Activated CD8-positive, alpha-beta memory T cell treated with anti-CD3 and anti-CD28 coated beads for 4 hours (primary cell): ENCODE measurements at places on chromosomes 4 and X.

- DNase-seq: no peak
Measured at GRCh38 chrX:154376774-154377173, 2.3 kb upstream of the EMD start.

GRCh38 chr4:183751106-183751505, 92.0 kb downstream of the TRAPPC11 start:
- DNase-seq: no peak

GRCh38 chrX:103697687-103698086, 11.2 kb upstream of the MORF4L2 start:
- no peak for DNase-seq

DNA sequence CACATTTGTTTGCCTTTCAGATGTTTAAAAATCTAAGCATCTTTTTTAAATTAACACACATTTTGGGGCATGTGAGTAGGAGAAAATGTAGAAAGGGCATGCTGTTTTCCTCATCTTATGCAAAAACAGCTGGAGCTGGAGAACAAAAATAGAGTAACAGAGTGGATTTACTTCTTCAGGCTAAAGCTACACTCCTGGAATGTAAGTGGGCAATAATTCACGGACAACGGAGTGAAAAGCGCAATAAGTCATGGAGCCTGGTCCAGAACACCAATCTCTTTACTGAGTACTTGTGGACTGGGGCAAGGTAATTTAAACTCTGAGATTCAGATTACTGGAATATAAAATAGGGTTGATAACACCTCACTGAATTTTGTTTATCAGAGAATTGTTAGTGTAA, 1018.8 kb upstream of the HS3ST1 start:
- DNase-seq: no peak

GRCh38 chrX:42432552-42432951, 345.4 kb downstream of the PPP1R2C start:
- DNase-seq: no peak

DNA sequence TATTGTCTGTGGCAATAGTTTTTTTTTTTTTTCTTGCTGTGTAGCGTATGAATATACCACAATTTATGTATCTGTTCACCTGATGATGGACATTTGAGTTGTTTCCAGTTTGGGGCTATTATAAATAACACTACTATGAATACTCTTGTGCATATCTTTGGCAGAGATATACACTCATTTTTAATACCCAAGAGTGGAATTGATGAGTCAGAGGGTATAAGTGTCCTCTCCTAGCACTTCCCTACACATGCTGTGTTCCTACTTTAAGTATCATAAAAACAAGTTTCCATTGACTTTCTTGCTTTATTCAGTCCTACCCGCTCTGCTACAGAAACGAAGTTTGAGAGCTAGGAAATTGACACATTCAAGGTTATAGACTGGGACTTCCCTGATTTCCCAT, 39.8 kb downstream of the XIAP start:
- no peak for DNase-seq

DNA sequence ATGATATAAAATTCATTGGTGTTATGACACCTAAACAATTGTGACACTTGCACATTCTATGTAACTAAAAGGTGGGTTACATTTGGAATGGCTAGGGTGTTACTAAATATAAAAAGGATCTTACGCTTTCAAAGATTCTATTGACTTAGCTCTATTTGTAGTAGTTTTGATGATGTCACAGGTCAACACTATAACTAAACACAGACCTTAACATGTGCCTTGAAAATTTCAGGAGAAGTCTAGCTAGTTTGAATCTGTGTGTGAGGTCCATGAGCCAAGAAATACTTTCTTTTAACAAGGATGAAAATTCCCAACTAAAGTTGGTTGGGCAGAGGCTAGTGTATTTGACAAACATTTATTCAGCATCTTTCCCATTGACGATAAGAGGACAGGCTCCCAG, 298.0 kb downstream of the GPAT3 start:
- DNase-seq: no peak
